Stimulated activated CD8-positive, alpha-beta memory T cell treated with anti-CD3 and anti-CD28 coated beads, Interleukin-4, amount 100 ng/mL, for 1 hour (primary cell): ENCODE measurements at places on chromosomes 12 and 14.

DNA sequence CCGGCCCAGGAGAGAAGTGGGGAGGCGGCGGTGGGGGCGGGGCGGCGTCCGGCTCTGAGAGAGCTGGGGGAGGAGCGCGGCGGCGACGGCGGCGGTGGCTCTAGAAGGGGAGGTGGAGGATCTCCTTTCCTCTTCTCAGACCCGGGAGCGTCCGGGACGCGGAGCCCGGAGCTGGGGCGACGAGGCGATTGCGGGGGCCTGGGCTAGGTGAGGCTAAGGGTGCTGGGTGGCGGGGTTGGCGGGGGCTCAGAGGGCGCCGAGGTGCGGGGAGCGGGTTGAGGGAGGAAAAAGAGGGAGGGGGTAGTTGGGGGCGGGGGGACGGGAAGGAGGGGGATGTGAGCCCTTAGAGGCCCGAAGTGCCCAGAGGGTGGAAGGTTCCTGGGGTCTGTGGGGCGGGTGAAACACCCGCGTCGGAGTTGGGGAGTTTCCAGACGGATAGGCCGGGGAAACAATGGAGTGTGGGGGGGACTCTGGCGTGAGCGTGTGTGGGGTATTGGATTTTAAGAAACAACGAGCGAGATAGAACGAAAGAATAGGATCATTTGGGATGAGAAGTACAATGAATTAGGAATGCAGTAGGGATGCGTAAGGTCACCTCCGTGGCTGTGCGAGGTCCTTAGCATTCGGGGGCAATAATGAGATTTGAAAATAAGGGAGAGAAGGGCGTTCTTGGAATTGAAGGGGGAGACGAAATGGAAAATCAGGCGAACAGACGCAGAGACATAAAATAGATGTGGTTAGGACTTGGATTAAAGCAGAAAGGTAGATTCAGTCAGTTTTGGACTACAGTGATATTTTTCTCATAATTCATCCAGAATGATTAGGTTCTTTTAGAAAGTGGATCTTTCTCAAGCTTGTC lies at the start of gene SPATS2:
TSS of gene SPATS2 (plus strand) at position 82 of the 859 bp plus-strand sequence. CDS start 93,551 bp downstream, outside the sequence.
- DNase-seq = no peak

DNA sequence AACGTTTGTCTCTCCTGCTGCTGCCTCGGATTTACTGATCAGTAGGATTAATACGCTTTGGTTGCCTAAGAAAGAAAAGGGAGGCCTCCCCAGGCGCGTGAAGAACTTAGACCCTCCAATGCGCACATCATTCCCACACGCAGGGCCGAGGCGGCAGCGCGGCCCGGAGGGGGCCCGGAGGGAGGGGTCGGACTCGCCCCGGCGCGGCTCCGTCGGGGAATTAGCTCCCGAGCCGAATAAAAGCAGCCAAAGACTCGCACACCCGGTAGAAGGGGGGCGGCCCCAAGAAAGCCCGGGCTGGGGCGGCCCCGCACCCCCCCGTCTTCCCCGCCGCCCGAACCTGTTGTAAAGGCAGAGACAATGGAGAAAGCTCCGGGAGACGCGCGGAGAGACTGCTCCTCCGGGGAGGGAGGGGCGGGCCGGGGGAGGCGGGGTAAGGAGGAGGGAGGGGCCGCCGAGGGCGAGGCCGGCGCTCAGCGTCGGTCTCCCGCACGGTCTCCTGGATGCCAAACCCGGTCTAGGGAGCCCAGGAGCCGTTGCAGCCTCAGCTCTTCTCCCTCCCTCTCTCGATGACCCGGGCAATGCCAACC lies at the start of gene NELL2:
TSS of gene NELL2 (minus strand) at position 362 of the 590 bp plus-strand sequence. CDS start 446 bp downstream, outside the sequence.
- DNase-seq = peak; percentile 43

- no peak for DNase-seq
Measured at GRCh38 chr14:76472199-76472723, 96.3 kb downstream of the ESRRB start.

DNA sequence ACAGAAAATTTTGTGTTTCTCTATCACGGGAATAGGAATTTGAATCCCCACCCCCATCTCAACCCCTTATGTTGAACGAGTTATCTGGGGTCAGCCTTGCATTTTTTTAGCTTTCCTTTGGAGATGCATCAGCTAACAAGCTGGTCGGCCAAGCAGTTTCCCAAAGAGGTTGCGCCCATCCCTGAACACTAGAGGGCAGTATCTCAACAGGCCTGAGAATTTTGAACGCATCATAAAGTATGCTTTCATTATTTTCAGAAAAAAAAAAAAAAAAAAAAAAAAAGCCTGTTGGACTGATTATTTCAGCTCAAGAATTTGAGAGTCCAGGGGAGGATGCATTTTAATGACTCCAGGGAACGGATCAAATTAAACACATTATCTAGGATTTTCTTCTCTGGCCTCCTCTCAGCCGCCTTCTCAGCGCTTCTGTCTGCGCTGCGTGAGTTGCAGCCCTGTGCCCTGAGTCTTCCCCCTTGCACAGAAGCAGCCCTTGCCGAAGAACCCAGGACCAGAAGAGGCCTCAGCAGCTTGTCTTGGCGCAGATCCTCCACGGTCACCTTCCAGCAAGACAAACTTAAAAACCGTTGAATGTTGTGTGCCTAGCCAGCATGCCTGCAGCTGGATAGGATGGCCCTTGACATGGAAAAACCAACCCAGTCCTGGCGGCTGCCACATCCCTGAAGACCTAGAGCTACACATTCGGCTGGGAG lies 76.6 kb upstream of the GZMB start:
- DNase-seq = peak; percentile 25

DNA sequence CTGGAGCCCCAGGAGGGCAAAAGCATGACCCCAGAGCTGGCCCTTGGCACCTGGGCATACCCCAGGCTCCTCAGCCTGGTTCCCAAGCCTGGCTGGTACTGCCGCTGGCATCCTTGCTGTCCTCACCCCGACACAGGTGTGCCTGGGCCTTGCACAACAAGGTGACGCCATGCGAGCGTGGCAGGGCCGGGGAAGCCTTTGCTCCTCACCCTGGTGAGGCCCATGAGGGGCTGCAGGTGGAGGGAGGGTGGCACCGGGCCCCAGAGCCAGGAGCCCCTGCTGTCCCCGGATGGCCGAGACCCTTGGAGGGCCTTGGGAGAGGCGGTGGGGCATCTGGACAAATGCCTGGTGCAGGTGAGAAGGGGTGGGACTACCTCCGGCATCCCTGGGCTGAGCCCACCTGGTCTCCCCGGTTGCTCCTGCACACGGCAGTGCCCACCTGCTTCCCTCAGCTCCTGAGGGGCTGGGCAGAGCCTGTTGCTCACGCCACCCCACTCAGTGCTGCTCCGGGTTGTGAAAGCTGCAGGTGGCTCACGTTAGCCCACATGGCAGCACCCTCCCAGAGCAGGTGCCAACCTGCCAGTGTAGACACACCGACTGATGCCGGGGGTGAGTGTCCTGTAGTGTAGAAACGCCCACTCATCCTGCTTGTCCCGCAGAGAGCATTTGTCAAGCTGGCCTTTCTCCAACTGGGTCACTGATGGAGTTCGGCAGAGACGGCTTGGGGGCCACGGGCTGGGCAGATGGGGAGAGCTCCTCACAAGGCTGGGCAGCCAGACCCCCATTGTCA lies 24.6 kb upstream of the KIF26A start:
- DNase-seq = no peak
